ENCODE measurements at places on chromosomes 7 and 10.

DNA sequence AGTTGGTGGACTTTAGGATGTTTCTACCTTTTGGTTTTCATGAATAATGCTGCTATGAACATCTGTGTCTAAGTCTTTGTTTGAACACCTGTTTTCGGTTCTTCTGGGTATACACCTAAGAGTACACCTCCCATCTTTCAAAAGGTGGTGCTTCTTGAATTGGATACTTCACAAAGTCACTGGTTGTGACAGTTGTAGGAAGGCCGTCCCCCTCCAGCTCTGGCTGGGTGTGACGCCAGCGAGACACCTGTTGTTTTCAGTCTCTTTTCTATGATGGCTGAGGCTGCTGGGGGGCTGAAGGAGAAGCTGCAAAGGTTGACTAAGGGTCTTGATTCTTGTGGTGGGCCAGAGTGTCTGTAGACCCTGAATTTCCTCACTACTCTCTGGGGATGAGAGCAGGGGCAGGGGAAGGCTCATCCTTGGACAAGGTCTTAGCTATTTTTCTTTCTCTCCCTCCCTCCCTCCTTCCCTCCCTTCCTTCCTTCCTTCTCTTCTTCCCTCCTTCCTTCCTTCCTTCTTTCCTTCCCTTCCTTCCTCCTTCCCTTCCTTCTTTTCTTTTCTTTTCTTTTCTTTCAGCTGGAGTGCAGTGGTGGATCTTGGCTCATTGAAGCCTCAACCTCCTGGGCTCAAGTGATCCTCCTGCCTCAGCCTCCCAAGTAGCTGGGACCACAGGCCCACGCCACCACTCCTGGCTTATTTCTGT, 5.6 kb downstream of the NEURL1 start:
- no peak for DNase-seq

DNA sequence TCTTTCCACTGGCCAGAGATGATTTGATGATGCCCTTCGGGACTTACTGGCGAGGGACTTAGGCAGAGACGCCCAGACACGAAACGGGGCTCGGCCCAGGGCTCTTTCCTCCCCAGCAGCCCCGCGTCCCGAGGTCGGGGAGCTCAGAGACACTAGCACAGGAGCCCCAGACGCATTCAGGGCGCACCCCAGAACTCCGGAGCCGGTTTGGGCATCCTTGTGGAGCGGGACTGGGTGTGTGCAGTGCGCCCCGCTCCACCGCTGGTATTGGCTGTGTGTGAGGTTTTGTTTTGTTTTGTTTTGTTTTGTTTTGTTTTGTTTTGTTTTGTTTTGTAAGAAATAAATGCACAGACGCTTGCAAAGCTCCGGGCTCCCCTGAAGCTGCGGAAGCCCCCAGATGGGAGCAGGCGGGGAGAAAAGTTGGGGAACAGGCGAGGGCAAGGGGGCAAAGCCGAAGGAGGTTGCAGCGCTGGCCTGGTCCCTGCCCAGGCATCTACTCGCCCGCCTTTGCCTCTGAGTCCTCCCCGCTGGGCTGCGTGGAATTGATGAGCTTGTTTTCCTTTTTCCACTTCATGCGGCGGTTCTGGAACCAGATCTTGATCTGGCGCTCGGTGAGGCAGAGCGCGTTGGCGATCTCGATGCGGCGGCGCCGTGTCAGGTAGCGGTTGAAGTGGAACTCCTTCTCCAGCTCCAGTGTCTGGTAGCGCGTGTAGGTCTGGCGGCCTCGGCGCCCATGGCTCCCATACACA, 1.9 kb upstream of the HOXA5 start:
- DNase-seq = no peak

DNA sequence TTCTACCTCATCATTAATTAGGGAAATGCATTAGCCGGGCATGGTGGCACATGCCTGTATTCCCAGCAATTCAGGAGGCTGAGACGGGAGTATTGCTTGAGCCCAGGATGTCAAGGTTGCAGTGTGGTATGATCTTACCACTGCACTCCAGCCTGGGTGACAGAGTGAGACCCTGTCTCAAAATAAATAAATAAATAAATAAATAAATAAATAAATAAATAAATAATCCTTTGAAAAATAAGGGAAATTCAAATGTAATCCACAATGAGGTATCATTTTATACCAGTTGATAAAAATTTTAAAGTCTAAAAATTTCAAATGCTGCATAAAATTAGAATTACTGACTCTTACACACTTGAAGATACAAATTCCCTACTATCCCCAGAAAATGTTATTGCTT, 334.3 kb downstream of the ADK start:
- no peak for DNase-seq

- no peak for DNase-seq
These were observed 37.3 kb upstream of the PDZD8 start for GRCh38 chr10:117412469-117413010.

DNA sequence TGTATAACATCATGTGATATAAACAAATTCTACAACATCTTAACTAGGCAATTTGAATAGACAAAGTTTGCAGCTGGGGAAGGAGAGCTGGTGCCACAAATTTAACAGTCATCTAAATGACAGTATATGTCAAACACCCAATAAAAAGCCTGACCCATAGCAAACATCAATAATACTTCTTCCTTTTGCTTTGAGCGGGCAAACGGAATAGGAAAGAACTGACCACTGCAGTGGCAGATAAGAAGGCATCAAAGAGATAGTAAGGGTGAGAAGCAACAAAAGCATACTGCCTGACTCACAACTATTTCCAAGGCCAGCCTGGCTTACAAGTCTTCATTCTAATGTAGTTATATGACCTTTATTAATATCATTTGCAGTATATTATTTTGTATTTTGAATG, 99.9 kb downstream of the LRRN3 start:
- no peak for DNase-seq

GRCh38 chr7:155467846-155468784, 10.2 kb downstream of the EN2 start:
- no peak for DNase-seq

DNA sequence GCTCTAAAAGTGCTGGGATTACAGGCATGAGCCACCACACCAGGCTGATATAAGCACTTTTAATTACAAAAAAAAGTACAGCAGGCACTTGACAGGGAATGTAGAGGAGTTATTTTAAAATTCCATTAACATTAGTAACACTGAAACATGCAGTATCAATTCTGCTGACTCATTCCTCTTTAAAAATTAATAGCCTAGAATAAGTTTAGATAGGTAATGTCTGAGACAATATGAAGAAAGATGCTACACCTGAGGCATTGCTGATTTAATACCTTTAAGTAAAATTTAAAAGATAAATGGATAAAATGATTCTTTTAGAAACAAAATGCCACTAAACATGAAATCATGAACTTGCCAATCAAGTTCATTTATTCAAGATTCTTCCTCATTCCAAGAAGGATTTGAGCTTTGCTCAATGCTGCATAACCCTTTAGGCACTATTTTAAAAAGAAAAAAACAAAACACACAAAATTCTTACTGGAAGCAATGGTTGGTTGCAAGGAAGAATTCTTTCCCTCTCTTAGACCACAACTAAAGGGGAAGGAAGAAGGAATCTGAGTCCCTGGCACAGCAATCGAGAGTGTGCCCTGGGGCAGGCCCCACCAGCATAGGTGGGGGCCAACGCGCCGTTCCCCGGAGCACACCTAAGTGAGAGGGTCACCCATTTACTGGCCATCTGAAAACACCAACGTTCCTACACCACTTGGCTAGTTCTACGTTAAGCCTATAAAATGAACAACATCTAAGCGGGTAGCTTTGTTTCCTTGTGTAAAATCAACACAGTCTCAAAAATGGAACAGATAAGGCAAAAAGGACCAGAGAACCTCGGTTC, 26.6 kb downstream of the ESYT2 start:
- DNase-seq = no peak

- DNase-seq = no peak
These were observed 55.3 kb downstream of the ELAPOR2 start for GRCh38 chr7:87003872-87004798.

GRCh38 chr7:113289140-113289740, 170.9 kb upstream of the SMIM30 start:
- no peak for DNase-seq

DNA sequence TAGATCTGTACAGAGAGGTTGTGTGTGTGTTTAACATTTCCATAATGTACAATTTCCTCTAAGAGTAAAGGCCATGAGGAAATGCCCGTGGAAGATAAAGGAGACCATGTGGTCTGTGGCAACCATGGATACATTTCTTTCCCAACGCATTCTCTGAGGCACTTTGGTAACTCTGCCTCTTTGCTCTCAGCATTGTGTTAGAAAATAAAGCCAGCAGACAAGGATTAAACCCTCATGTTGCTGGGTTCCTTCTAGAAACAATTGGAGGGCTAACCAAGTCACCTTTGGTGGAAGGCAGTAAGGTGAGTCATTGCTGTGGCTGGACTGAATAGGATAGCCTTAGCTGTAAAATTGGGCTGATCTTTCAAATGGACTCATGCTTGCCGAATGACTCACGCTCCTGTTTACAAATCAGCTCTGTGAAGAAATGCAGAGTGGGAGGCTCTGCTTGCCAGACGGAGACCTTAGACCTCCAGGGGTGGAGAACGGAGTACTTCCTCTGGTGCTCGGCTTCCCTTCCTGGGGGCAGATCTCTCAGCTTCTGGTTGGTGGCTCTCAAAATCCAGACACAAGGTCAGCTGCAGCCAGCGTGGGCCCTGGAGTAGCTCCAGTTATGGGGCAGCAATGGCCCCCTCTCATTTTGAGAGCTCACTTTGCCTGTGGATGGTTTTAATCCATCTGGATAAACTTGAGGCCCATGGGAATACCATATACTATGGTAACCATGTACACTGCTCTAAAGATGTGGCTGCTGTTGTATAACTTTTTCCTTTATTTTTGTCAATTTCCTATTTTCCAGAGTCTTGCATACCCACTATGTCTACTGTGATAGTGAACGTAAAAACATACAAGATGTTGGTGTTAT, 137.3 kb downstream of the TCF7L2 start:
- no peak for DNase-seq

DNA sequence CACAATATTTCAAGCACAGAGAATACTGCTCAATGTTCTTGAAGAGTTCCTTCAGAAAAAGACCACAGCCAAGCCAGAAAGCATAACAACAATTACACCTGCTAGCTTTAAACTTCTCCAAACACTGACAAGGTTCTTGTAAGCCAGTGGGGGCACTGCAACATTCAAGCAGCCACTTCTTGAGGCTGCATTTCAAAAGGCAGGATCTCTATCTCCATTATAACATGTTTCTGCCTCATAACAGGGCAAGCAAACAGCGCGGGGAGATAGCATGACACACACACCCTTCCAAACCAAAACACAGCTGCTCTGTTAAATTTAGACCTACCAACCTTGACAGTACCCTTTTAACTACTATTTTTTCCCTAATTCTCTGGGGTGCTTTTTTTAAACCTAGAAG, 30.8 kb downstream of the CHCHD3 start:
- no peak for DNase-seq

- DNase-seq = peak; percentile 89
These were observed 1.2 kb upstream of the ZMIZ1 start for GRCh38 chr10:79067241-79068202.

DNA sequence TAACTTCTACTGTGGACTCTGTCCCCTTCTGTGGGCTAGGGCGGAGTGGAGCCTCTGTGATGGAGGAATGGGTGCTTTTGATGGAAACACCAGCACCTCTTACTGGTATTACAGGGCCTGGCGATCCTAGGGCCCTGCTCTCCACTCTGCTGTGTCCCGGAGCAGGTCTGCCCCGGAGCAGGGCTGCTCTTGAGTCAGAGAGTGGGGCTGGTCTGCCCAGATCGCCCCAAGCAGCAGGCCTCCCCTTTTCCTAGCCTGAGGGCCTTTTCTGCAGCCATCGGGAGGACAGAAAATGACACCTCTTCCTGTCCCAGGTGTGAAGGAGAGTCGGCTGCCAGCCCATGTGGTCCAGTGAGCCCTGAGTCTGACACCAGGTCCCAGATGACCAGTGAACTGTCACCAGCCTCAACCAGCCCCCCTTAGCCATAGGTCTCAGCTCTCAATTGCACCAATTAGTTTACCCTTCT, 1.4 kb downstream of the ZNF282 start:
- DNase-seq = peak; percentile 43

DNA sequence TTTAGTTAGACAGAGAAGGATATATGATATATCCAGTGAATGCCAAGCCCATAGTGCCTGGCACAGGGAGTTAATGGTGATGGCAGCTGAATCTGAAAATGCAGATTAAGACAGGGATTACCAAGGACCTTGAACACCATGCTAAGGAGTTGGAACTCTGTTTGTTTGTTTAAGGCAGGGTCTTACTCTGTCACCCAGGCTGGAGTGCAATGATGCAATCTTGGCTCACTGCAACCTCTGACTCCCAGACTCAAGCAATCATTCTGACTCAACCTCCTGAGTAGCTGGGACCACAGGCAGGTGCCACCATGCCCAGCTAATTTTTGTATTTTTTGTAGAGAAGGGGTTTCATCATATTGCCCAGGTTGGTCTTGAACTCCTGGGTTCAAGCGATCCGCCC, 1.6 kb downstream of the AKR1D1 start:
- DNase-seq = no peak

GRCh38 chr10:47372726-47373125, 11.4 kb downstream of the ZNF488 start:
- peak; percentile 15 for DNase-seq
